ENCODE measurements at places on chromosomes 6 and 20. TPM values are rescaled to one million over a fixed set of nuclear protein-coding genes. Genes with fewer than 3 reads are reported as not detected.
A peak's percentile ranks its signal among the peaks of the same experiment; 100 is the strongest.

Gene TPBG
- 9.4 TPM for total RNA-seq

Gene MAP7
- 1.1 TPM for total RNA-seq

Gene HLA-DRB1
- not detected for total RNA-seq

Gene B3GALT4
- 5.9 TPM for total RNA-seq

Gene MTCH1
- total RNA-seq: 303 TPM

DNA sequence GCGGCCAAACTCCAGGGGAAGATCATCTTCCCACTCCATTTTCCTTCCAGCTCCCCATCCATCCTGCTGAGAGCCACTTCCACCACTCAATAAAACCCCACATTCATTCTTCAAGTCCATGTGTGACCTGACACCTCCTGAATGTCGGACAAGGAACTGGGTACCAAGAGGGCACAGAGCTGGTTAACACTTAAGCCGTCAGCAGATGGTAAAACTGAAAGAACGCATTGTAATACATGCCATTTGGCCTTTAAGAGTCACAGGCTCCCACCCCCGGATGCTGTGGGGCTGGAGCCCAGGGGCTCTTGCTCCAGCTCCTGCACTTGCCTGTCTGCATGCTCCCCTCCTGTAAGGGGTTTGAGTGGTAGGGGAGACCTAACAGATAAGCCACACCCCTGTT is 753.9 kb downstream of the COL12A1 start:
- no peak for DNase-seq

DNA sequence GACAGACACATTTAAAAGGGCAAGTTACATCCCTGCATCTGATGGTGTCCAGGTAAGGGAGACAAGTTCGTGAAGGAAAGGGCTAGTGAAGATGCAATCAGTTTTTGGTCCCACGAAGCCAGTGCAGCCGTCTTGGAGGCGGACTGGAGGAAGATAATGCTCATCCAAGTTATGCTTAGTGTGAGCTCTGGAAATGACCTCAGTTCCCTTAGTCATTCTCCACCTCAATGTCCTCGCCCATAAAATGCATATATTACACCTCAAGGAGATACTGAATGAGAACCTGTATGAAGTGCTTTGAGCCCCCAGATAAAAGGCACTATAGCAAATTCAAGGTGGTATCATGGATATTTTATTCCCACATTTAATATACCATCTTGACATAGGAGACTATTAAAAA is 358.8 kb downstream of the ADGRB3 start:
- no peak for DNase-seq

DNA sequence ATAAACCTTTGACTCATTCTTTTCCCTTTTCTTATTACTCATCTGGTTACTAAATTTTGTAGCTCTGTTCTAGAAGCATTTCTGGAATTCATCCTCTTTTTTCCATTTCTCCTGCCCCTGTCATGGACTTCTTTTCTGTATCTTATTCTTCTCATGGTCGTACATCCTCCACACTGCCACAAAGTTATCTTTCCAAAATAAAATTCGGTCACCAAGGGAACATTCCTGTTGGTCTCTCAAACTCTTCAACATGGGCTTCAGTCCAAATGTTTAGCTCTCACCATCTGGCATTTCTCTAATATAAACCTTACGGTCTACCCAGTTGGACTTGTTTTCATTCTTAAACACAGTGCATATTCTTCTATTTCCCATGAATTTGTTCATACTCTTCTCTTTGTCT is 428.8 kb upstream of the ID4 start:
- no peak for DNase-seq

DNA sequence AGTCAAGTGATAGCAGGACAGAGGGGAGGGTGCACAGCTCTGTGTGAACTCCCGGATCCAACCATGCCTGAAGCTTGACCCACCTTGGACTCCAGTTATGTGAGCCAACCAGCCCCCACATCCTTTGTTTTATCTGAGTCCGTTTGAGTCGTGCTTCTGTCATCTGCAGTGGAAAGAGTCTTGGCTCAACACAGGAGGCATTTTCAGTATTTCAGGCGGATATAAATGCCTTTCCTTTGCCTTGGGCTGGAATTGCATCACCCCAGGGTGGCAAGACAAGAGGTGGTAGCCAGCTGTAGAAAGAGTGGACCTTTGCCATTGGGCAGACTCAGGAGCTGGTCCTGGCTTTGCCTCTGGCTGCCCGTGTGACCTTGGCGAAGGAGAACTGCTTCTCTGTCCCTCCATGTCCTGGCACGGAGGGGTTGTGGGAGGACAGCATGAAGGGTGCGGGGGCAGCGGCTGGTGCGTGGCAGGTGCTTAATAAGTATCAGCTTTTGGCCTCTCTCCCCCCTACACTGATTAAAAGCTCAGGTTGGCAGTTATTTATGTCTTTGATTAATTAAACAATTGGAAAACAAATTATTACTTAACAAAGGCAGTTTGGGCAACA is 42.6 kb upstream of the APCDD1L start:
- no peak for DNase-seq

- no peak for DNase-seq
These were observed 11.3 kb downstream of the ZFP64 start for GRCh38 chr20:52180180-52180840.

- no peak for DNase-seq
These were observed 566.1 kb downstream of the KIF16B start for GRCh38 chr20:16007164-16007563.

DNA sequence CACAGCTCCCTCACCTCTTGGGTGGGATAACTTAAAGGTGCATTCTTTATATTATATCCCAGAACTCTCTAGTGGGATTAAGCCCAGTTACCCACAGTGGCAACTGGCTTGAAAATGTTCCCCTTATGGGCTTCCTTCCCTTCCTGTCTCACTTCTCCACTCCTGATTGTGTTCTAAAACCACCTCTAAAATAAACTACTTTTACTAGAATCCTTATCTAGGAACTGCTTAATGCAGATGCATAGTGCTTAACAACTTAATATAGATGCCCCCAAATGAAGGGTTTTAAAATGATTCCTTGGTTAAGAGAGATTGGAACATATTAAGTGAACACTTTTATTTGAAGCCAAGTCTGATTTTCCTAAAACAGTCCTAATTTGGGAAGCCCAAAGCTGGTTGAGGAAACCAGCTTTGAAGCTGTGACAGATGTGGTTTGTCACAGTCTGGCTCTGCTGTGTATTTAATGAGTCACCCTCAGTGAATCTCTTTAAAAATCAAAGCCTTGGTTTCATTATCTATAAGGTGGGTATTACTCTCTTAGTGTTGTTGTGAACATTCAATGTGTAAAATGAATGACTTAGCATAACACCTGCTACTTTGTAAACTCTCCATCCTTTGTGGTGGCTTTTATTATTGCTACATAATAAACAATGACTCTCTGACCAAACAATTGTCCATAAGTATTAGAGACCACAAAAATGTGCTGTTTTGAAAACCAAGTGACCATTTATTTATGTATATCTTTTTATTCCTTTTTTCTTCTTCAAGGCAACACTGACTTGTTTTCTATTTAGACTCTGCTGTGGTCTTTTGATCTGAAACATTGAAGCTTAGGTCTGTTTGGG is 24.4 kb downstream of the PLCB1 start:
- peak; percentile 51 for DNase-seq

DNA sequence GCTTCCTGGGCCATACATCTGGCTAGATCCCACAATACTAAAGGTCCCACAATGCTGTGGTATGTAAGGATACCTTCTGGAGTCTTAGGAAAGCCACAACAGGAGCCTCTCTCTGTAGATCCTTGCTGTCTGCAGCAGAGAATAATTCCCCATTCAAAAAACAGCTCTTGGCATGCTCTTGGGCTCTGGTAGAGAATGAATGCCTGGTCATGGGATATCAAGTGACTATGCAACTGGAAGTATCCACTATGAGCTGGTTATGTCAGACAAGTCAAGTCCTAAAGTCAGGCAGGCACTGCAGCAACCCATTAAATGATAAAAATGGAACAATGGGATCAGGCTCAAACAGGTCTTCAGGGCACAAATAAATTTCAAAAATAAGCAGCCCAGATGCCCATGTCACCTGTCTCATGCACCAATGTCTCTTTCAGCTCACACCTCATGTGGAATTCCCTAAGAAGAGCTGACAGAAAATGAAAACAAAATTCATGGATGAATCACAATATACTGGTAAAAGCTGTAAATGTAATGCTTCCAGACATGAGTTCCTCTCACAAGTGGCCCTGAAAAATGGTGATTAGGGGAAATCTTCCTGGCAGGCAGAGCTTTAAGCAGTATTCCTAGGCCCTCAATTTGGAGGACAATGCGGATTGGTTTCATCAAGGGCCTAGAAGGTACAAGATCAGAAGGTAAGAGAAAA is 4.3 kb downstream of the AK9 start:
- no peak for DNase-seq
